ENCODE measurements at places on chromosomes 13 and 19.

DNA sequence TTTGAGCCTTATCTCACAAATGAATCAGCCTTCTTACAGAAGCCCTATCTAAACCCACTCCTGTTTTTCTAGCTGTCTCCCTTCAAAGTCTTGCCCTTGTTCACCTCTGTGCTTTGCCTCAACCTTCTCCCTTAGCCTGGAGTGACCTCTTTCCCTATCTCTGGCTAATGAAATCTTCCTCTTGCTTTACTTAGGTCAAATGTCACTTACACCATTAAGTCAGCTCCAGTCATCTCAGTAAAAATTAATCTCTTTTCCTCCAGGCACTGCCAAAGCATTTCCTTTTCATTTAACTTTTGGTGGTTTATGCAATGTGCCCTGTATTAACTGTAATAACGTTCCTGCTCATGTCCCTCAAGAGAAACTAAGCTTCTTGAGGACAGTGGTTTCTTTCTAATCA is 596.5 kb upstream of the MIR17HG start:
- no peak for DNase-seq

DNA sequence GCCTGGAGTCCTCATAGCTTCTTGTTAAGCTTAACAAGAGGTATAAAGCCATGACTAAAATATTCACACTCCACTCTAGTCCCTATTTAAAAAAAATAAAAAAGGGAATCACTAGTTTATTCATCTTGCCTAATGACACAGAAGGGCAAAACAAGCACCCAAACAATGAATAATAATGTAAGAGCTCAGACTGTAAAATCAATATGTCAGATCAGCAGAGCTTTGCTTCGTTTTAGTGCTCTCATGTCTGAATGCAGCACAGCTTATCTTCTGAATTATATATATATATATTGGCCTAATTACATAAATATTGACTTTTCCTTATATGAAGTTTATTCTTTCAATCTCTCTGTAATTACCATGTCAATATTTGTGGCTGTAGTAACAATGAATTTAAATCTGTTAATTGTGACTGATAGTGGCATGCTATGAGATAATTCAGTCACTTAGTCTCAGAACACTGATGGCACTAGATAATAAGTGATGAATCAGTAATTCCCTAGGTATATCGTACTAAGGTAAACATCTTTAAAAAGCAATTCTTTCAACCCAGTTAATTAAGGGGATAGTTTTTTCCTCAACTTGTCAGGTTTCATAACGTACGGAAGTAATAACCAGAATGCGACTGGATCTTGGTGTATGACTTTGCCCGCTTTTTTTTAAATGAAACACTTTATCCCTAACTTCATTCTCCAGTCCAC is 361.9 kb upstream of the GPC6 start:
- DNase-seq: no peak

GRCh38 chr13:110521946-110522345 is 39.6 kb downstream of the RAB20 start:
- DNase-seq: no peak

GRCh38 chr19:17216058-17216670 is 1.0 kb downstream of the USE1 start:
- no peak for DNase-seq

DNA sequence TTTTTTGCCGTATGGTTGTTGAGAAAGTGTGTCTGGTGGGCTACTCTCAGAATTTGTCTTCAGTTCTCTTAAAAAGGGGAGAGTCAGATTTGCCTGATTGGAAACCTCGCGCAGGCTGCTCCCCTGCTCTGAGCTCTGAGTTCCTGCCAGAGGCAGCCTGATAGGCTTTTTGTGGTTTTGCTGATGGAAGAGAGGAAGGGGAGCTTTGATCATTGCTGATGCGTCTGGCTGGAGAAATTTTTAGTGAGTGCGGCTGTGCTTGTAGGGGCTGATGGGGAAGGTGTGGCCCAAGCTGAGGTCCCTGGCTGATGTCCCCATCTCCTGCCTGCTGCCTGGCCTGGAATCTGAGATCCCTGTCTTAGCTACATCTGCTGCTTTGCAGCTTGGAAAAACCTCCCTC is 2.8 kb downstream of the CHST8 start:
- no peak for DNase-seq

DNA sequence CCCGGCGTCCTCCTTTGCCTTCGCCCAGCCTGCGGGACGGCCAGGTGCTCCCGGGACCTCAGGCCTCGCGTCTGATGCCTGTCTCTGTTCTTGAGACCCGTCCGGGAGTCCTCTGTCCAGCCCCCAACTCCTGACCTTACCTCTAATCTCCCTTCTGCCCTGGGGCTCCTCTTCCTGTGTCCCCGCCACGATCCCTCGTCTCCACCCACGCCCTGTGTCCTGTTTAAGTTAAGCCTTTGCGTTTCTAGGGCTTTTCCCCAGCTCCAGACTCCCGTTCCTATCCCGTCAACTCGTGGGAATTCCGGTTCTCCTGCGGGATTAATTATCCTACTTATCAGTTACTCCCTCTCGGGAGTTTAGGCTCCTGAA is 686 bp downstream of the LENG8 start:
- peak; percentile 42 for DNase-seq

- peak; percentile 82 for DNase-seq
Observed at GRCh38 chr19:17095141-17095919, 19.8 kb downstream of the MYO9B start.

DNA sequence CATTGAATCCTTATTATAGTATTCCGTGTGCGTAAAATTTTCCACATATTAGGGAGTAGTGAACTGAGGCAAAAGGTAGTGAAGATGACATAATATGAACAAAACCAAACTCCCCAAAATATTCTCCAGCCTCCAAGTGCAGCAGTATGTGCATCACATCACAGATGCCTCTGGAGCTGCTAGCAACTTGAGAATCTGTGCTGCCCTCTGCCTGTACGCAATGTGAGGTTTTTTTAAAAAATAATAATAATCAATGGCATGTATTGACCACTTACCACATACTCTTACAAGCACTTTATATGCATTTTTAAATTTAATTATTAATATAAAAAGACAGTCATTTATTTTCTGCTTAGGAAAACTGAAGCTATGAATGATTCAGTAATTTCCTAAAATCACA is 583.0 kb upstream of the SPRY2 start:
- DNase-seq: no peak

GRCh38 chr13:84430015-84430414 is 547.7 kb upstream of the SLITRK1 start:
- no peak for DNase-seq

GRCh38 chr13:111165241-111166010 is 50.3 kb downstream of the ARHGEF7 start:
- DNase-seq: no peak

GRCh38 chr13:62643007-62643483 is 1227.4 kb upstream of the PCDH20 start:
- DNase-seq: no peak

GRCh38 chr19:39196320-39196719 is 444 bp upstream of the NCCRP1 start:
- DNase-seq: no peak

DNA sequence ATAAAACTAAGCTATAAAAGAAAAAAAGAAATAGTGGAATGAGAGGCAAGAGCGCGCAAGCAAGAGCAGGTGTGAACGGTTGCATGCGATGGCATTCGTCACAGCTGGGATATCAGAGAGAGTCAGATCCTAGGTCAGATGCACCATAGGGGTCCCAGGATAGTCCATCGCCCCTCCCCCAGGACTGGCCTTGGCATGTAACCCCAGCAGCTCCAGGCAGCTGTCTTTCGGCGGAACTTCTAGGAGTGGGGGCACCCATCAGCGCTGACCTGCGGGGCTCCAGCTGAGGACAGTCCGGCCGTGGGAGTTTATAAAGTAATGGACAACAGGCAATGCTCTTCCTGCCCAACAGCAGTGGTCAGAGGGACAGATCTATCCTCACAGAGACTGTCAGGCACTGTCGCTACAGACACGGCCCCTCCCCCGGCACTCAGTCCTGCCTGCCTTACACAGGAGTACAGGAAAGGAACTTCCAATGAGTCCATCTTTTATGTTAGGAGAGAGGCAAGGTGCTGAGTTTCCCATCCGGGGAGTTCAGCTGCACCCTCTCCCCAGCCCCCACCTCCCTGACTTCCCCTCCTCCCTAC is 1.4 kb downstream of the SIAH3 start:
- no peak for DNase-seq

DNA sequence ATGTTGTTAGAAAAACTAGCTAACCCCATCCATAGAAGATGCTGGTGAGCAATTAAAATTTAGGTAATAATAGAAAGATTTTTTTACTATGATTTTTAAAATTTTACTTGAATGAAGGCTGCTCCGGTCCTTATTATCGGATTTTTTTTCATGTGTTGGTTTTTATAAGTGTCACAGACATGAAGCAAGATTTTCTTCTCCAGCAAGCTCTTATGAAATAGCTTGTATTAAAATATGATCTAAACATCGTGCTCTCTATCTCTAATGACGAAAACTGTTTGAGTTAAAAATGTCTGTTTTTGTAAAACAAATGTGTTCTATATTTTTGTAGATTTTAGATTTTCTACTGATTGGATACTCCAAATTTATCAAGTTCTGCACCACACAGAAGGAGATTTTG is 339.6 kb downstream of the ZNF536 start:
- no peak for DNase-seq

DNA sequence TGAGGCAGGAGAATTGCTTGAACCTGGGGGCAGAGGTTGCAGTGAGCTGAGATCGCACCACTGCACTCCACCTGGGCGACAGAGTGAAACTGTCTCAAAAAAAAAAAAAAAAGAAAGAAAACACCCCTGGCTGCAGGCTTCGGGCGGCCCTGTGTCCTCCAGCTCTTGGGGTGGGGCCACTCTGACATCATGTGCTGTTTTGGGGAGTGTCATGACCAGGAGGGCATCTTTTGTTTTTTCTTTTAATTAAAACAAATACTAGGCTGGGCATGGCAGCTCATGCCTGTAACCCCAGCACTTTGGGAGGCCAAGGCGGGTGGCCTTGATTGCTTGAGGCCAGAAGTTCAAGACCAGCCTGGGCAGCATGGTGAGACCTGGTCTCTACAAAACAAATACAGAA is 52.1 kb downstream of the KDM4B start:
- no peak for DNase-seq

DNA sequence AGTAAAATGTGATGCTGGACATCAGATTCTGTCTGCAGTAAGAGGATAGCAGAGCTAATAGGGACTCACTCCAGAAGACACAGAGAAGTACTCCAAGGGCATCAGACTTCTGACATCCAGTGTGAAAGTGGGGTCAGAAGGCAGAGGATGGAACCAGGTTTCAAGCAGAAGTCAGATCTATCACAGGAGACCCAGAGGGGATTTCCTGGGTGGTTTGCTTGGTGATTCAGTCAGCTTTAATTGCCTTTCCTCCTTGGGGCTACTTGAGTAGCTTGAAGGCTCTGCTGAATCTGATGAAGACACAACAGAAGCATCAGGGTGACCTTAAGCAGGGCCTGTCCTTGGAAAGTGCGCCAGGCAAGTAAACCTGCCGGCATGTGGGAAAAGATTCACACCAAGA is 300.6 kb downstream of the COG6 start:
- DNase-seq: no peak

DNA sequence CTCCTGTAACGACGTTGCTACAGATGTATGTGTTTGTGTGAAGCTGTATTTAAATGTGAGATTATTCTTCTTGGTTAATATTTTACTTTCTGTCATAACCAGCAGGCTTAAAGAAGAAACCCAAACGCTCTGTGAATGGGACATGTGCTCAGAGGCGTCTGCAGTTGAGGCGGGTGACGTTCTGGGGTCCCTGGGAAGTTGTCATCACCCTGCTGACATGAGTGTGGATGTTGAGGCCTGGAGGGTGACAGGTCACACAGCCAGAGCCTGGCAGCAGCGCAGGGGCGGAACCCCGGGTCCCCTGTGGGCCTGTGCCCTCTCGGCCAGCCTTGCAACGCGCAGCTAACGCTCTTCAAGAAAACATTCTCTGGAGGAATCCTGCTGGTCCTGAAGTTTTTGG is 16.6 kb downstream of the RASA3 start:
- no peak for DNase-seq

DNA sequence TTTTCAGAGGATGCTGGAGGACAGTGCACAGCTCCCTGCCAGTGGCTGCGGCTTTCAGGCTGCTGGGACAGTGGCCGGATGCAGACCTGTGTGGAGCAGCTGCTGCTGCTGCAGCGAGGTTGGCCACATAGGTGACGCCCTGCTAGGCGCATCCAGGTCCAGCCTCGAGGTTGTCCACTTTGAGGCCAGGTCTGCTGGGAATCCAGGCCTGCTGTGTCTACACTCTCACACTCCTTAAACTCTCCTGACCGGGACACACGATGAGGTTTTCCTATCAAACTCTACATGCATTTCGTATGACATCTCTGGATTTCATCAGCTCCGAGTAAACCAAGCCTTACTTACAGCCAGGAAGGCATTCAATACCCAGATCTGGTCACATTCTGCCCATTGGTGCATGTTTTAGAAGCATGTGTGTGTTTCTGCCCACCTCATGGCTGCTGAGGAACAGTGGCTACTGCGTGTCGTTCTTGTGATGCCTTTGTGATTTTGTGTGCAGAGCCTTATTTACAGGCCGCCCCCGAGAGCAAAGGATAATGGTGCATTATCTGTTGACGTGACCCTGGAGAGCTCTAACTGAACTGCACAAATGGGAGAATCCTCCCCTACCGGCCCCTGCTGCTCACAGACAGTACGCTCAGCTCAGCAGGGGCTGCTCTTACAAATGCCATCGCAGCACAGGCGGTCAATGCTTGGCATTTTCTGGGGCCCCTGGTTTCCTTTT is 12.3 kb upstream of the MCF2L start:
- DNase-seq: no peak

GRCh38 chr19:4360081-4360569 is 16.8 kb downstream of the MPND start:
- DNase-seq: no peak

- peak; percentile 57 for DNase-seq
Observed at GRCh38 chr13:20814224-20814910, 40.6 kb upstream of the EEF1AKMT1 start.

GRCh38 chr13:113186061-113186900 is 22.2 kb downstream of the PCID2 start:
- no peak for DNase-seq

DNA sequence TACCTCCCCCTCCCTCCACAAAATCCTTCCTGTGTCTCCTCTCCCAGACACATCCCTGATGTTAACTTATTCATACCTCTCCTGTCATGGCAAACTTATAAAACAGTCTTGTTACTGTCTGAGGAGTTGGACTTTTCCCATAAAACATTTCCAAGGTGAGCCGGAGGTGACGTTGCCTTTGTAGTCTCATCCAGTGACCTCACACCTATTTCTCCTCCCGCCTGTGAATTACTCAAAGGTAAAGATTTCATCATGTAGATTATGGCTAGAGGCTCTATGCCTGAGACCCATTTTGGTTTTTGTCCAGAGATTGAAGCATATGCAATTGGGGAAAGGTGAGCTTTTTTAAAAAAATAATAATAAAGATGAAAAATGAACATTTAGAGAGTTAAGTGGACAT is 529.0 kb downstream of the MYO16 start:
- DNase-seq: no peak

- no peak for DNase-seq
Observed at GRCh38 chr19:10006335-10006708, 4.0 kb downstream of the COL5A3 start.
